Type B pancreatic cell (in vitro differentiated cells): ENCODE measurements at places on chromosomes 16 and 17.

DNA sequence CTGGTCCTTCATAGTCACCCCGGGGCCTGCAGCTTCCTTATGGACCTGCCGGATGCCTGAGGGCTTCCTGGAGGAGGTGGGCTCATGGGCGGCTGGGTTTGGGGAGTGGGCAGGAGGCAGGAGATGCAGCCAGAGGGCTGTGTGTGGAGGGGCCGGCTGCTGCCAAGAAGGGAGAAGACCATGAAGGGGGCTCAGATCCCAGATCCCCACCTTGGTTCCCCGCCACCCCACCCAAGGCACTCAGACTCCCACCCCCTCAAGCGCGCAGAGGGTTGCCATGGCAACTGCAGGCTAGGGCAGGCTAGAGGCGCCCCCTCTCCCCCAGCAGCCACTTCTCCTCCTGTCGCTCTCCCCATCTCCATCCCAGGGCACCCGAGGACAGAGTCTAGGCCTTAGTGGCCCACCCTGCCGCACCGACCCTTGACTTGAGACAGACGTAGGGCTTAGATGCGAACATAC, 104.5 kb downstream of the CRLF3 start:
- peak; percentile 59 for DNase-seq

DNA sequence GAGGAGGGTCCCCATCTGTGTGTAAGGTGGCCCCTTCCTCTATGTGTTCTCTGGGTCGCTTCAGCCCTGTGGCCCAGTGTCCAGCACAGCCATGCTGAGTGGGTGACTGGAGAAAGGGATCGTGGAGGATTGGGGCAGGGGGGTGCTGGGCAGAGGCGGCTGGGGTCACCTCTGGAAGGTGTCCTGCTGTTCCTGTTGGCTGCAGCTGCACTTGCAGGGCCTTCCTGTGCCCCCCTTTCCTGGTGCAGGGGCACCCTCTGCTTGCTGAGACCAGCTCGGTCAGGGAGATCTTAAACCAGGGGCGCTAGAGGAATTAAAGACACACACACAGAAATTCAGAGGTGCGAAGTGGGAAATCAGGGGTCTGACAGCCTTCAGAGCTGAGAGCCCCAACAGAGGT, 11.1 kb downstream of the IL32 start:
- no peak for DNase-seq

GRCh38 chr17:71572343-71572742, 548.5 kb upstream of the SOX9 start:
- DNase-seq = no peak

DNA sequence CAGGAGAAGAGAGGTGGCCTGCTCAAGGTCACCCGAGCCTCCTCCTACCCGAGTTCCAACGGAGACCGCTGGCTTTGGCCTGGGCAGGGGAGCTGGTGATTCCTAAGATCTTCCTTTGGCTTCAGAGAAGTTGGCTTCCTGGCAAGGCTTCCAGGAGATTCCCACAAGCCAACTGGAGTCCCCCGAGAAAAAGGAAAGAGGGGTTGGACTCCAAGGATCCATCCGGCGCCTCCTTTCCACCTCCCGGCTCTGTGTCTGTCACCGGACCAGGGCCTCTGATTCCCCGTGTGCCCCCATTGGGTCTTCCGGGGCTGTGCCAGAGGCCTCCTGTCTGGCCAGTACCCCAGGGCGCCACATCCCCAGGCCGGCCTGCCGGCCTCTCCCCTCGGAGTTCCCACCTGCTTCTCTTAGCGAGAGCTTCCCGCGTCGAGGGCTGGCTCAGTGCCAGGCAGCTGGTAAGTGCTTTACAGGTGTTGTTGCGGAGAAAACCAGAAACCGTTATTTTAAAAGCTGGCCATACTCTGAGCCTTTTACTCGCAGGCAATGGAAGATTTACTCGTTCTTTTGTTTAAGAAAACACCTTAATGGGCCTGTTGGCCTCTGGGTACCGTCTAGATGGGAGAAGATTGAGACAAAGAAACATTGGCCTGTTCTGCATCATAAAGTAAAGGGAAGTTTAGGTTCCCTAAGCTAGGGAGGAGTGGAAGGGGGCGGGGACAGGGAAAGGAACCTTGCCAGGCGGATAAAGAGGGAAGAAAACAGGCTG, 258.4 kb upstream of the SDK2 start:
- DNase-seq = peak; percentile 68

DNA sequence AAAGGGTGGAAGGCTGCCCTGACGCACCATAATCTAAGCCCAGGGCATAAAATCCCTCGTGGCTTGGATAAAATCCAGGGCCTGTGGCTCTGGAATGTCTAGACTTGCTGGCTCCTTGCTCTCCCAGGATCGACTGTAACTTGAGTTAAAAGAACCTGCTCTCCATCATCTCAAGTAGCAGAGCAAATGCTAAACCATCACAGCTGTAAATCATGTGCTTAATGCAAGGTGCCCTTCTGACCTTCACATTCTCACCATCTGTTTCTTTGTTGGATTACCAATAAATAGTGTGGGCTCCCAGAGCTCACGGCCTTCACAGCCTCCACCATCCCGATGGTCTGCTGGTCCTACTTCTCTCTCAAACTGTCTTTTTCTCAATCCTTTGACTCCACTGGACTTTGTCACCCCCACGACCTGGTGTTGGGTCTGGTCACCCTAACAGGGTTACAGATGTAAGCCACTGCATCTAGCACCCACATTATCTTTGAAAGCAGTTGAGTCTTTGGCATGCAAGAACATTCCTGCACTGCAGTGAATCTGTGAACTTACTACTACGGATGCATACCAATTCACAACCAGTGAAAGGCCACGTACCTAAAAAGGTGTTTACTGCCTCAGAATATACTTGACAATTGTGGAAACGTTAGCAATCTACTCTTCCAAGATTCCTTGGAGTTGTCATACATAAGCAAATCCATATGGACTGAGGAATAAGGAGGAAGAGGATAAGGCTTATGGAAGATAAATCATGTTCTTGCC, 15.3 kb downstream of the RSL1D1 start:
- no peak for DNase-seq

DNA sequence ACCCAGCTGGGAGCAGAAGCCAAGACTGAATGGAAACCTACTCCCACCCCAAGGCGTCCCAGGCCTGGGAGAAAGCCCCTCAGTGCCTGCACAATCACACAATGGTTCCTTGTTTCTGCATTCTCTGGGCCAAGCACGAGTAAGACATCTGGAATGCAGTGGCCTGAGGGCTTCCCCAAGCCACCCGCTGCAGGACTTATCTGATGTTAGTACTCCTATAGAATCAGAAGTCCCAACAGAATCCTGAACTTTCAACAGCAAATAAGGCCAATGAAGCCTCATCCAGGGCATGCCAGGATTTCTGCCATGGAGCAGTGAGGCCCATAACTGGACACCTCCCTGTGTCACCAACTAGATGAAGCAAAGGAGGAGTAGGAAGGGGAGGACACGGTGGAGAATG, 28.6 kb downstream of the MYO18A start:
- no peak for DNase-seq

- no peak for DNase-seq
Observed at GRCh38 chr17:54920819-54921218, 20.2 kb downstream of the TOM1L1 start.

DNA sequence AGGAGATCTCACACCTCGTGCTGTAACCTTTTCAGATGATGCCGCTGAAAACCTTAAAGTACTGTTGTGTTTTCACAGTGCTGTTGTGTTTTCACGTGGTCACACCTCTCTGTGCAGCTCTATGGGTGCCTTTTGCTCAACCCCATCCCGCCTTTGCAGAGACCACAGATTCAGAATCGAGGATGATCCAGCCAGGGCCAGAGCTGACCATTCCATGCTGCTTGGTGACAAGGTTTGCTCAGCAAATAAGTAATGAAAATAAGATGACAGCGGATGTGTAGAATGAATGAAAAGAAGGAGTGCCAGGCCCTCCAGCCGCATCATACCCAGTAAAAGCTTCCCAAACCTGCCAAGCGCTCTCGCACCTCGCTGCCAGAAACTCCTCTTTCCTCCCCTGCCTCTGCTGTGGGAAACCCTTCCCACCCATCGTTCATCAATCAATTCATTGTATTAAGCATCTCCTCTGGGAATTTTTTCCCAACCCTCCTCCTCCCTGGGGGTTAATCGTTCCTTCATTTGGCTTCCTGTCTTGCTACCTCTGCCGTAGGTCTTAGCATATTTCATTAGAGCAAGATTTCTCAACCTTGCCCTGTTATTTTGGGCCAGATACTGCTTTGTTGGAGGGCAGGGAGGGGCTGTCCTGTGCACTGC, 93.4 kb upstream of the CRHR1 start:
- no peak for DNase-seq

GRCh38 chr16:16150117-16150877, 73.0 kb downstream of the ABCC6 start:
- DNase-seq = no peak

DNA sequence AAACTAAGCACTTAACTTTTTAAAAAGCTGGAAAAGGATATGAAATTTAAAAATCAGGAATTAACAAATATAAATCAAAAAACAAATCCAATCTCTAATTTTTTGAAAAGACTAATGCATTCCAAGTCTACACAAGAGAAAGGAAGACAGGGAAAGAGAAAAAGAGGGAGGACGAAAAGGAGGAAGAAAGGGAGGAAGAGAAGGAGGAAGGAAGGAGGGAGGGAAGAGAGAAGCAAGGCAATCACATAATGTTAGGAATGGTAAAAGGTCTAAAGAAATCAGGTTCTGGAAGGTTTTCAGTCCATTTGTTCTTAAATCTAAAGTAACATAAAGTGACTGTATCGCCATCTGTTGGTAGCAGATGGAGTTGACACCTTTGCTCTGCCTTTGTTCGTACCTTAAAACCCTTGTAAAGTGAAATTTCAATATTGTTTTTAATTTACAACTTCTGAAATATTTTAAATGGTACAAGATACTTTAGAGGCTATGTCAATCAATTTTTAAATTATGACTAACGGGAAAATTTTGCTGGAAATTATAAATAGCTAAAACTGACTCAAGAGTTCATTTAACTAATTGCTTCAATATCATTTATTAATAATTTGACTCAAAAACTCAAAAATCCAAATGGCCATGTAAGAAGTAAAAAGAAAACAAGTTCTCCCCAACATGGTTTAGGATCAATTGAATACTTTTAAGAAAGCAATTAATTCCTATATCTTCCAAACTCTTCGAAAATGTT, 20.4 kb upstream of the CDYL2 start:
- no peak for DNase-seq

GRCh38 chr16:19968891-19969683, 84.4 kb upstream of the GPRC5B start:
- DNase-seq = no peak

DNA sequence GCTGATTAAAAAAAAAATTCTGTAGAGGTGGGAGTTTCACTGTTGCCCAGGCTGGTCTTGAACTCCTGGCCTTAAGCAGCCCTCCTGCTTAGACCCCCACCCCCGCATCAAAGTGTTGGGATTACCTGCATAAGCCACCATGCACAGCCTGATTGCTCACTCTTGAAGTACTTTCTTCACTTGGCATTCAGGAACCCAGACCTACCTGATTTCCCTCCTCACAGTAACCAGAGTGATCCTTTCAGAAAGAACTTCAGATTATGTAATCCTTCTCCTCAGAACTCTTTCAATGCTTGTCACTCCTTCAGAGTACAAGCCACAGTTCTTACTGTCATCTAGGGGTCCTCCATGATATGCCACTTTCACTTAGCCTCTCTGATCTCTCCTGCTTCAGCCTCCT, 1.4 kb downstream of the EFCAB13 start:
- DNase-seq = no peak

GRCh38 chr17:78623541-78623940, 46.3 kb upstream of the DNAH17 start:
- DNase-seq = no peak

DNA sequence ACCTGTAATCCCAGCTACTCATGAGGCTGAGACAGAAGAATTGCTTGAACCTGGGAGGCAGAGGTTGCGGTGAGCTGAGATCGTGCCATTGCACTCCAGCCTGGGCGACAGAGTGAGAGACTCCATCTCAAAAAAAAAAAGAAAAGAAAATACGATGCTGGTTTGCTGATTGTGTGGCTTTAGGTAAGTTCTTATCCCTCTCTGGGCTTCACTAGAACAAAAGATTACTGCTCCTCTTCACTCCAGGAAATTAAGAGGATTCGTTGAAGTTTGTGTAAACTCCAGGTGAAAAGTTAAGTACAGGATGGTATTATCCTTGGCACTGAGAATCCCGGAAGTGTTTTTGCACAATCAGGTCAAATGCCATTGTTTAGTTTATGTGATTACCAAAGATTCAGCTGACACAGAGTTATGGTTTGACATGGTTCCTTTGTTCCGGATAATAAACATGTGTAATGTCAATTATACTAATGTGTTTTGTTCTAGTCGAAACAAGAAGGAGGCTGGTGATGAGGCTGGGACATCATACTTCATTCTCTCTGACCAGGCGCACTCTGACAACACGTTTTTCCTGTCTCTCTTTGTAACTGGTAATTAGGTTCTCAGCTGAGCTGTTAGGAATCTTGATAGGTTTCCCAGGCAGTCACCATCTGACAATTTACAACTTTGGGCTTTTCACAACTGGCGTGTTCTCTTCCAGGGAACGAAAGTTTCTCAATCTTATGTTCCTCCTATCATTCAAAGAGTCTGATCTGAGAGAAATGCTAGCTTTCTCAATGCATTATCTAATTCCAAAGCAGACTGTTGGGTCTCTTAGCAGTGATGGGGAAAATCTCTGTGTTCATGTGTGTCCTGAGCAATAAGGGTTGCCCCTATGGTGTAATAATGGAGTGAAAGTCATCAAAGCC, 10.8 kb upstream of the TAOK1 start:
- DNase-seq = no peak

DNA sequence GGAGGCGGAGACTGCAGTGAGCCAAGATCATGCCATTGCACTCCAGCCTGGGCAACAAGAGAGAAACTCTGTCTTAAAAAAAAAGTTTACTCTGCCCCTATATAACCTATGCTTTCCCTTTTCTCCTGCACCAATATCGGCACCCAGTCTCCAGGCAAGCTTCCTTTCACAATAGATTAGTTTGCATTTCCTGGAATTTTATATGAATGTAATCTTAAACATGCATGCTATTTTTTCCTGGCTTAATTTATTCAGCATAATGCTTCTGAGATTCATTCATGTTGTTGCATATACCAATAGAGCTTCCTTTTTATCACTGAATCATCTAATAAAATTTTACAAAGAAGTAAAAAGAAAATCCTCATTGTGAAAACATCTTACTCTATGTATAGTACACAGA, 59.4 kb downstream of the USP32 start:
- no peak for DNase-seq

DNA sequence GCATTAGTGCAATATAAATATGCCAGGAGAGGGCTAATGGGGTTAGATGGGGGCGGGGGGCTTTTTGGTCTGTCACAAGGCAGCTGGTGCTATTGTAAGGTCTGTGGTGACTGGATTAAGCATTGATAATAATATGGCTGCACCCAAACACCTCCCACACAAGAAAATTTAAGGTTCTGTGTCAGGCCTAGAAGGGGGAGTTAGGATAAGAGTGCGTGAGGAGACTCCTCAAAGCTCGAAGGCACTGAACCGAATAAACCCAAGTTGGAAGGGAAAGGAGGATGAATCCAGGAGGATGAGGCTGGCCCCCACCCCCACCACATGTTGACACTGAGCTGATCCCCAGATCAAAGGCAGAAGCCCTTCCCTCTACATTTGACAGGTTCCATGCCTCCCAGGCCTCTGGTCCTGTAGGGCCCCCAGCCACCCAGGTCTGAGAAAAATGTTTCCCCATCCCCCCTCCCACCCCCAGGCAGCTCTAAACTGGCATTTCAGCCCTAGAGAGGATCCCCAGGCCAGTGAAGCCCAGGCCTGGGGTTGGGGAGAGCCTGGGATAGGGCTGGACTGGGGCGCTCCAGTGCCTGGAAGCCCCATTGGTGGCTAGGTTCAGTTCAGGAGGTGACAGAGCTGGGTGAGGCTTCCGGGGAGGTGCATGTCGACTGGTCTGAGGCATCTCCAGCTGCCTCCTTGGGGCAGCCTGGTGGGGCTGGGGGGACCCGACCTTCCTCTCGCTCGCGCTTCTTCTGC, 1.7 kb downstream of the HOXB1 start:
- DNase-seq = no peak

GRCh38 chr16:53068423-53068833, 13.6 kb downstream of the CHD9 start:
- DNase-seq = no peak
